NCI-H526 treated with DMSO at 0.1 percent for 48 hours (cell line): ENCODE measurements at places on chromosomes 11 and 22.

GRCh38 chr11:70078095-70078780 is at the start of gene ANO1:
ANO1 (plus strand) TSS chr11:70078317; CDS start chr11:70078607, 290 bp downstream.
- DNase-seq: no peak

DNA sequence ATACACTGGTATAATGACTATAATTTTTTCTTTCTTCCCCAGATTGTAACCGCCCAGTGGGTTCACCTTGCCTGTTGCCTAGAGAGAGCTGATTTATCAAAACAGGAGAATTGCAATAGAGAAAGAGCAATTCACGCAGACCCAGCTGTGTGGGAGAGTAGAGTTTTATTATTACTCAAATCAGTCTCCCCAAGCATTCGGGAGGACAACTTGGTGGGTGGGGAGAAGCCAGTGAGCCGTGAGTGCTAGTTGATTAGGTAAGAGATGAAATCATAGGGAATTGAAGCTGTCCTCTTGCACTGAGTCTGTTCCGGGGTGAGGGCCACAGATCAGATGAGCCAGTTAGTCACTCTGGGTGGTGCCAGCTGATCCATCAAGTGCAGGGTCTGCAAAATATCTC is 73.2 kb downstream of the SLC35F2 start:
- DNase-seq: no peak

GRCh38 chr11:80443177-80443576 is 1002.3 kb upstream of the TENM4 start:
- DNase-seq: no peak

DNA sequence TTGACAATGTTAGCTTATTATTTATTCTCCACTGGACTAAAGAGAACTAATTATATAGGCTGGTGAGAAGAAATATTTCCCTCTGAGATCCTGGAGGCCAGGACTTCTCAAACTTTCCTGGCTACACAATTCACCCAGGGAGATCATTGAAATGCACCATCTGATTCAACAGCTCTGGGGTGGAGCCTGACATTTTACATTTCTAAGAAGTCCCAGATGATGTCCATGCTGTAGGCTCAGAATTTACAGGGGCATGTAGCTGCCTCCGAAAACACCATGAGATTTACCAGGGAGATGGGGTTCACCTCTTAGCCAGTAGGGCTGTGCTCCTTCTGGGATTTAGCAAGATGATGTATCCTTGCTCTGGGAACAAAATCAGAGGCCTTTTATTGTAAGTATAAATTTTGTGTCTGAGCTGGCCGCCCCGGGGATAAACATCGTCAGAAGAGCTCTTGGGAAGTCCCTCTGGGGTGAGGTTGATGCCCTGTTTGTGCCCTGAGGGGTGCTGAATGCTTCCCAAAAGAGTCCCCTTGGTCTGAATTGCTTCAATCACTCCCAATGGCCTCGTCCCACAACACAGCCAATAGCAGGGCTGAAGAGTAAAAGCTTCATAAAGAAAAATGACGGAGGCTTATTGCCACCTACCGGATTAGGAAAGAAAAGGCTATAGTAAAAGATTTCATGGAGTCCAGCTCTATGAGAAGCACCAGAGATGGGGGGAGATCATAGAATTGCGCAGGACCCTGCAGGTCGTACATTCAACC is 33.4 kb upstream of the API5 start:
- peak; percentile 40 for DNase-seq

DNA sequence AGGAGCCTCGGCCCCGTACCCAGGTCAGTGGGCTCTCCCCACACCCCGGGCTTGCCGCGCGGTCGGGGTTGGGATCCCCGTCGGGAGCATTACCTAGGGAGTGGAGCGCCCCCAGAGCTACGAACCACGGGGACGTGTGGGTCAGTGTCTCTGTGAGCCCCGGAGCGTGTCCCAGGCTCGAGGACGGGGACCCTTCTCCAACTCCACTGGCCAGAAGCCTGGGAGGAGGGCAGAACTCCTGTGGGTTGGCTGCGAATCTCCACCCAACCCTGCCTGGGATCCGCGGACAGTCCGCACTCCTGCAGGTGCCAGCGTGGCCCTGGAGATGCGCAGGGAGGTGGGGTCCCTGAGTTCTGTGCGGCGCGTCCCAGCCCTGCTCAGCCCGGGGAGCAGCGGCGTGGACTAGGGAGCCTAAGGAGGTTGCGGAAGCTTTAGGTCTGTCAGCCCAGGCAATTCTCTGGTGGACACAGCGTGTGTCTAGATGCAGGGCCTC is 346 bp downstream of the PPFIBP2 start:
- DNase-seq: peak; percentile 47

DNA sequence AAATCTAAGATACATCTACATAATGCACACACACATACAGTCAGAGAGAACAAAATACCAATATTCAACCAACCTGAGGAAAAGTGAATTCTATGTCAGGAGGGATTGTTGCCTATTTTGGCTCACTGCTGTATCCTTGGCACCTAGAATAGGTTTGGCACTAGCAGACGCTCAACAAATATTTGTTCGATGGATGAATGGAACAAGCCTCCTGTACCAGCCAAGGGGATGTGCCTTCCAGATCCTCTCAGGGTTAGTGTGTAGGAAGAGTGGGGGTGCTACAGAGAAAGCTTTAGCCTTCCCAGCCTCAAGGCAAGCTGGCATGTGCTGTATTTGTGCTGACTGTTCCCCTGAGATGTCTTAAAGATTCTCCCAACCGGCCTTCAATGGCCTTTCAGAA is 23.3 kb upstream of the POU2AF1 start:
- DNase-seq: no peak

GRCh38 chr11:125175896-125176575 is 11.5 kb downstream of the PKNOX2 start:
- DNase-seq: no peak

DNA sequence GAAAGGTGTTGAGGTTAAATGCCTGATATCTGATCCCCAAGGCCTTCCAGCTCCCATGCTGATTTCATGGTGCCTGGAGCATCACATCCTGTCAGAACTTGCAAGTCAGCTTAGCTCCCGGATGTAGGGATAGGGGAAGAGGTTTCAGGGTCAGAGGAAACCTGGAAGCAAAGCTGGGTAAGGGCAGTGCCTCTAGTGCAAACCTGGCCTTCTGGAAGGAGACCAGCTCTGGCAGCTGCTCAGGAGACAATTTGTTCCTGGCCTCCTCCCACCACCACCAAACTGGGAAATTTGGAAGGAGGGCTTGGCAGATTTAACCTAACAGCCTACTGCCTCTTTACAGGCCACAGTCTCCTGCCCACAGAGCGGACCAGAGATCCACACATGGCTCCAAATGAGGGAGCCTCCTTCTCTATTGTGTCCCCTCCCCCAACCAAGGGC is 9.2 kb upstream of the TSKU start:
- DNase-seq: no peak

DNA sequence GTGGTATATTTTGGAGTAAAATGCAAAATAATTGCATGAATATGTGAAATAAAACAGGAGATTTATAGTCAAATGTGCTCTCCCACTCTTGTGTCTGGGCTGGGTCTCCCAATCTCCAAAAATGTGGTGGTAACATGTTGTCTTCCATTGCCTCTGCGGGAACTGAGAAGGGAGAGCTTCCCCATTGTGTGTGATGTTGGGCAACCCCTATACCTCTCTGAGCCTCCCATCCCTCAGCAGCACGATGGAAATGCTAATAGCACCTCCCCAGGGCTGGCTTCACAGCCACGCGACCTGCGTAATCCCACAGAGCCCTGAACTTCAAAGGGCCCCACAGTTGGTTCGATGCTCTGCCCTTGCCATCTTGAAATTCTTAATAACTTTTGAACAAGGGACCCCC is 72.0 kb downstream of the TP53I11 start:
- no peak for DNase-seq

DNA sequence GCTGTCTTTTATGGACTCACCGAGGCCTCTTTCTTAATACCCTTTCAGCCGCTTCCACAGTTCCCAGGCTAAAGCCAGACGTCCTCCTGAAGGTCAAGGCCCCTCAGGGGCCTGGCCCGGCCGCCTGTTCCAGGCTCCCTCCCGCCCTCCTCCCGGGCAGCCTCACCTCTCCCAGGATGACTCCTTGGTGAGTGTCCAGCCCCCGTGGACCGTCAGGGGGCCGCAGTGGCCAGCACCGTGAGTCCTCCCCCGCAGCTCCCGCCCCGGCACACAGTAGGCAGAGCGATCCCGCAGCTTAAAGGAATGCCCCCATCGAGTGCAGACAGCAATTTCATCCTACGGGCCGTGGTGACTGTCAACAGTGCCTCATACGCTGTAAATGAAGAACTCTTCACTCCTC is 32.9 kb downstream of the ELFN2 start:
- DNase-seq: no peak

DNA sequence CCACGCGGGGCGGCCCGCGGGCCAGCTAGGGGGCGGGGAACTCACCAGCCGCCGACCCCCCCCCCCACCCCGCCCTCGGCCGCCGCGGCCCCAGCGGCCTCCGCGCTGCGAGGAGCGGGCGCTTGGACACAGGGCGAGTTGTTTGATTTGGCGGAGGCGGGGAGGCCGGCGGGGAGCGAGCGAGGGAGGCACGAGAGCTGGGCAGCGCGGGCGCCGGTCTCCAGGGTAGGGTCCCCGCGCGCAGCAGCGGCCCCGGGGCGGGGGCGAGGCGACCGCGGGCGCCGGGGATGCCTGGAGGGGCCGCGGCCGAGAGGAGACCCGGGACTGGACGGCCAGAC is 64.4 kb downstream of the NAV2 start:
- no peak for DNase-seq

DNA sequence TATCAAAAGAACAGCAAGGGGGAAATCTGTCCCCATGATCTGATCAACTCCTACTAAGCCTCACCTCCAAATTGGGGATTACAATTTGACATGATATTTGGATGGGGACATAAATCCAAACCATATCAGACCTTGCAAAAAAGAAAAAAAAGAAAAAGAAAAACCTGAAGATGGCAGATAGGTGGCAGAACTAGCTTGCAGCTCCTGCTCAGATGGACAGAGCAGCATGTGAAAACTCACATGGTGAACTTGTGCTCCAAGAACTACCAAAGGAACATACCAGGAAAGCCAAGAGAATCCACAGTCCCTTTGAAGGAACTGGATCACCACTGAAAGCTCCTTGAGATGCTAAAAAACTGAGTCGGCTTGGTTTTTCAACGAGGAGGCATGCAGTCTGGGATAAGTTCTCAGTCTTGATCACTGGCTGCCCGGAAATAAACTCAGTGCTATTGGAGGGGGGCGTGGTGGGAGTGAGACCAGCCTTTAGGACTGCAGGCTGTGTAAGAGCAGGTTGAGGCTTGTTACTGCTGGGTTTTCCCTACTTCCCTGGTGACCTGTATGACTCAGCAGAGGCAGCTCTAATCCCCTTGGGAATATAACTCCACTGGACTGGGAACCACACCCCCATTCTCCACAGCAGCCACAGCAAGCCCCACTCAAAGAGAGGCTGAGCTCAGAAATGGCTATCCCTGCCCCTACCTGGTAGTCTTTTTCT is 358.3 kb upstream of the ARHGAP42 start:
- DNase-seq: peak; percentile 31
